GM19239 (cell line): ENCODE measurements at places on chromosomes 16 and 17.

DNA sequence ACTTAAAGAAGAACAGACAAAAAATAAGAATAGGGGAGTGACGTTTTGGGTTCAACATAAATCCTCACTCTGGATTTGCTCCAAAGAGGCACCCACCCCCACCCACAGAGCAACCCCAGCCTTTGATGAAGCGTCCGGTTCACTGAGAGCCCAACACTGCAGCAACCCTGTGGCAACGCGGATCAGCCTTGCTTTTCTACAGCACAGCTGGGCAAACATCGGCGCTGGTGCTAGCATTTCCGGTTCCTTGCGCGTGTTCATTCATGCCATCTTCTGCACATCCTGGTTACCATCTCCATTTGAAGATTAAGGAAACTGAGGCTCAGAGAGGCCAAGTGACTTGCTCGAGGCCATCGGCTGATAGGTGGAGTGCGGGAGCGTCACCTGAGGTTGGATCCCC, 8.7 kb upstream of the GINS2 start:
- DNase-seq = no peak

- DNase-seq = no peak
Observed at GRCh38 chr16:82241469-82242052, 71.5 kb upstream of the MPHOSPH6 start.

DNA sequence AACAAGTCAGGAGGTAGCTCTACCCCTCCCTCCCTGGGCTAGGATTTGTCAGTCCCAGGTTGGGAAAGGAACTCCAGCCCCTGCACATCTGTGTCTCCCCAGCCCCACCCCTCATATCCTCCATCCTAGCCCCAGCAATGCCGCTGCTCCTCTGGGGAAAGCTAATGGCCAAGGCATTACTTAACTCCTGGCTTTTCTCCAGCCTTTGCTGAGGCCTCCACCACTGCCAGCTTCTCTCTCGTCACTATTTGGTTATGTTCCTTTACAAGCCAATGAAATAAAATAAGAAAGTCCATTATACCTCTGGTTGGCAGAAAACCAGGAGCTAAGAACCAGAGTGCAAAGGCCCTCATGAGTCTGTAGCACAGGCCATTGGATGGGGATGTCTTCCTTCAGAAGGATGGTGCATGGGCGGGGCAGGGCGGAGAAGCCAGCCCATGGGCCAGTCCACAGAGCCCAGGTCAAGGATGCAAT, 171.0 kb downstream of the CCDC182 start:
- DNase-seq = no peak

- no peak for DNase-seq
Observed at GRCh38 chr17:76166906-76167305, 25.9 kb upstream of the FOXJ1 start.

DNA sequence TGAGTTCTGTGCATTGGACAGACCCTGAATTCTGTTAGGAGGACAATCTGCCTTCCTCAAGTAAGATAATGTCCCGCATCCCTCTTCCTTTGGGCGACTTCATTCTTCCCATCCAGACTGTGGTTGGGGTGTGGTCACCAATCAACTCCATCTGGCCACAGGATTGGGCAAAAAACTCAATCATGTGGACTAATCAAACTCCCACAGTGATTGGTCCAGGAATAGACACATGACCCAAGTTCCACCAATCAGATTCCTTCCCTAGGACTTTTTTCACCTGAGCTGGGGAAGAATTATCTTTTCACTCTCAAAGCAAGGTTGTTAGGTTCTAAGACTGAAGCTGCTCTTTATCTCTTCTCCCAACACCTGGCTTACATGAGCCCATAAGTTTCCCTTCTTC, 13.2 kb upstream of the NKD1 start:
- DNase-seq = no peak

GRCh38 chr16:7239547-7239946, 93.1 kb upstream of the RBFOX1 start:
- no peak for DNase-seq

DNA sequence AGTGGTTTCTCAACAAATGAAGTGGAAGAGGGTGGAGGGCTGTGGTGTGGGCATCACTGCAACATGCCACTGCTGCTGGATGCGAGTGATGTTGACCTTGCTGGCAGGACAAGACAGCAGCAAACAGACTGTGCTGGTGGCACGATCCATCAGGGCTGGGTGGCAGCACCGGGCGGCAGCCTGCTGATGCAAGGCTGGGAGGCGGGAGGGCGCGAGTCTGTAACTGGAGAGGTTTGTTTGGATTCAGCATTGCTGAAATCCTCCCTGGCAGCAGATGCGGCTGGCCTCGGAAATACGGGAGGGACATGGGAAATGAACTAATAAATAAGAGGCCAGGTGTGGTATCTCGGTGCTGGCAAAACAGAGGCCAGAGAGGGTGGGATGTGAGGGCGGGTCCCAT, 224.2 kb downstream of the ENGASE start:
- DNase-seq = no peak

- no peak for DNase-seq
Observed at GRCh38 chr17:31224366-31224765, 72.7 kb downstream of the OMG start.

GRCh38 chr17:60435244-60436167, 13.2 kb downstream of the CHCT1 start:
- DNase-seq = peak; percentile 52

GRCh38 chr17:75130632-75131277, 787 bp downstream of the NT5C start:
- DNase-seq = no peak

DNA sequence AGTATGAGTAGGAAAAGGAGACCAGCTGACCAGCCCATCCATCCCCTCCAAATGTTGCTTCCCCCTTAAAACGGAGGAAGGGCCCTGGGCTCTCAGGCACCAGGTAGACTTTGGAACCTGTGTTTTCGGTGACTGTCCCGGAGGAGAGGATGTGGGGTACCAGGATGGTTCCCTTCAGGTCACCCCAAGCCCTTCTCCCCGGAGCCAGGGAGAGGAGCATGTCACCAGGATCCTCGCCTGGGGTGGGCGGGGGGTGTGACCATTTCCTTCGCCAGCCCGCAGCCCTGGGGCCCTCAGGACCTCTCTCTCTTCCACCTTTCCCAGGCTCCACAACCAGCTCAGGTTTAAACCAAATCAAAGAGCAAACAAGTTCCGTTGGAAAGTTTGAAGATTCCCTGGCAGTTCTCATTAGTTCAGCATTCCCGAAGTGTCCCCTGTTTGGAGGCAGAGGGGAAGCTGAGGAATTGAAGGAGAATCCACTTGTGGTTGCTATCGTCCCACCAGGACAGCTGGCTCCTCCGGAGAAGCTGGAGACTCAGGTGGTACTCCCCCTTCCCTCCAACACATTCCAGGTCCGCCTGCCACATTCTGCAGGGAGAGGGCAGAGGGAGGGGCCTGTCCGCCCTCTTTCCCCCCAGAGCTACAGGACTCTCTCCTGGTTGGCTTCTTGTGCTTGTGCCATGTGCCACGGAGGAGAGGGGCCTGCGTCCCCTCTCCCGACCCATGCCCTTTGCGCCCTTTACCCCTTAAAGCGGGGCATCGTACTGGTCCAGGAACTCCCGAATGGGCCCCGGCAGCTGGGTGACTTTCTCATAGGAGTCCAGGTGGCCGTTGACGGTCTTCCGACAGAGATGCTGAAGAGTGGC, 2.0 kb downstream of the SOCS3 start:
- DNase-seq = no peak

- DNase-seq = peak; percentile 59
Observed at GRCh38 chr16:19375561-19376158, 42.0 kb upstream of the TMC5 start.

DNA sequence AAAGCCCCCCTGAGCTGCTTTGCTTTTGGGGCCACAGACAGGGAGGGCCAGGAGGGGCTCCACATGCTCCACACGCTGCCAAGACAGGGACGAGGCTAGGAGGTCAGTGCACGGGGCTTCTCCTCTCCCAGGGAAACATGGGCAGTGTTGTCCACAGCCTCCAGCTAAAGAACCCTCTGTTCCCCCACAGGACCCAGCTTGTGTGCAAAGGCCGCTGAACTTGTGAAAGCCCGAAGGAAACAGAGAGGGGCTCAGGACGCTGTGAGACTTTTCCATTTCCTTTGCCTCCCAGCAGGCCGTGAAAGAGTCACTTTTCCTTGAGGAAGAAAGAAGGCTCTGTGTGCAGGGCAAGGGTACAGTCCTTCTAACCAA, 9.7 kb downstream of the CDRT4 start:
- no peak for DNase-seq

- no peak for DNase-seq
Observed at GRCh38 chr16:73142053-73142854, 94.3 kb upstream of the ZFHX3 start.

DNA sequence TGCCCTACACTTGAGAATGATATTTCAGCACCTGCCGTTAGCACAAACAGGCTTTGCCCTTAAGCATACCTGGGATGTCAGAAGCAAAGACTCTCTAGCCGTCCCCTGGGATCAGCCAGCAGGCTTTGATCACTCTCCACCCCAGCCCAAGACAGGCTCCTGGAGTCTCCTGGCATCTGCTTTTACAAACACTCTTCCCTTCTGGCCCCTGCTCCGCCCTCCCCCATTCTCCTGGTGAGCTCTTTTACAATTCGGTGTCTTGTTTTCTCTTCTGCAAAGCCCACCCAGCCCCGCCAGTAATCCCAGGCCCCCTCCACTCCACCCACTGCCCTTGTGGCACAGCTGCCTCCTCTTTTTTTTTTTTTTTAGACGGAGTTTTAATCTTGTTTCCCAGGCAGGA, 50.4 kb downstream of the KATNIP start:
- no peak for DNase-seq

DNA sequence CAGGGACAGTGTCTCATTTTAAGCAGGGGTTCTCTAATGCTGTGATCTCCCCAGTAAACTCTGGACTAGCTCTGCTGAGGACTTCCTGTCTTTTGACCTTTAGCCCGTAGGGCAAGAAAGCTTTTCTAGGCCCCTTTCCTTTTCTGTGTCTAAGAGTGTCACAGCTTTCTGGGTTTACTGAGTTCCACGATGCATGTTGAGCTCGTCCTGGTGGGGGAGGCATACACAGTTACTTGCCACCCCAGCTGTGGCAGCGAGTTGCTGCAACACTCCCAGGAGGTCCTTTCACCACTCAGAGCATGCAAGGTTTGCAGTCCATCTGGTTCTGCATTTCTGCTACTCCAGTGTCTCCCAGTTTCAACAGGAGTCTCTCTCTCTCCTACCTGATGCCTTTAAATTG, 23.7 kb downstream of the NOD2 start:
- no peak for DNase-seq

GRCh38 chr17:17172990-17173389, 33.1 kb downstream of the PLD6 start:
- no peak for DNase-seq

GRCh38 chr17:46737326-46737725, 81.2 kb downstream of the WNT3 start:
- DNase-seq = no peak

DNA sequence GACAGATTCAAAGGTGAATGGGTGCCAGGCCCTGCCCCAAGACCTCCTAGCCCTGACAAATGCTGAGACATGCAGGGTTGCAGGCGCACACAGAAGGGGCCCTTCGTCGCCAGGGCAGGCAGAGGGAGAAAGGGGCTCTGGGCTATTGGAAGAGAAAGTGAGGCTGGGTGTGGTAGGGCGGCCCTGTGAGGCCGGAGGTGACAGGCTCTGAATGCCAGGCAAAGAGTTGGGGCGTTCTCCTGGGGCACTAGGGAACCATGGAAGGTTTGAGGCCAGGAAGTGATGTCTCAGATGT, 26.4 kb upstream of the NXPH3 start:
- no peak for DNase-seq

- DNase-seq = no peak
Observed at GRCh38 chr17:43846963-43847371, at the start of gene CD300LG. Gene CD300LG, plus strand, starts transcription at chr17:43847176. Its CDS starts 41 bp downstream, at chr17:43847217.

DNA sequence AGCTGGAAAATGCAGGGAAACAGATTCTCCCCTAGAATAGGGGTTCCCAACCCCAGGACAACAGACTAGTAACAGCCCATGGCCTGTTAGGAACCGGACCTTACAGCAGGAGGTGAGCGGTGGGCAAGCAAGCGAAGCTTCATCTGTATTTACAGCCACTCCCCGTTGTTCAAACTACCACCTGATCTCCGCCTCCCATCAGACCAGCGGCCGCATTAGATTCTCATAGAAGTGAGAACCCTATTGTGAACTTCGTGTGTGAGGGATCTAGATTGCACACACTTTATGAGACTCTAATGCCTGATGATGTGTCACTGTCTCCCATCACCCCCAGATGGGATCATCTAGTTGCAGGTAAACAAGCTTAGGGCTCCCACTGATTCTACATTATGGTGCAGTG, 3.5 kb downstream of the CD300LB start:
- no peak for DNase-seq

- DNase-seq = no peak
Observed at GRCh38 chr17:67520916-67521774, 144.1 kb downstream of the PITPNC1 start.

GRCh38 chr17:30219833-30220232, 15.7 kb downstream of the SLC6A4 start:
- no peak for DNase-seq

DNA sequence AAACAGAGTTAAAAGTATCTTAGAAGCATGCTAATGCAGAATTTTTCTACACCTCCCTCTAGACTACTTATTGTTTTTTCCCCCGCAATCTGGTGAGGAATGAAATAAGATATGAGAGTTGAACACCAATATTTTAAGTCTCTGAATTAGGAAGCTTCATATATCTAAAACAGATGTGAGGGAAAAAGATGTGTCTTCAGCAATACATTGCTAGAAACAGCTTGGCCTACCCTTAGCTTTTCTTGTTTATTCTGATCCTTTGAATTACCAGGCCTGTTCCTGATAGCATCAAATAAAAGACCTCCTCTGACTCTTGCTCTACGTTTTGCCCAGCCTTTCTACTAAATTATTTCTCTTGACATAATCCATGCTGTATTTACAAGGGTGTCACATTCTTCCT, 221.8 kb downstream of the CDH11 start:
- DNase-seq = no peak

GRCh38 chr16:370979-371514, 709 bp upstream of the MRPL28 start:
- DNase-seq = no peak

- DNase-seq = no peak
Observed at GRCh38 chr16:9647981-9648701, 534.1 kb downstream of the GRIN2A start.

- no peak for DNase-seq
Observed at GRCh38 chr16:424623-425081, 797 bp upstream of the RAB11FIP3 start.

DNA sequence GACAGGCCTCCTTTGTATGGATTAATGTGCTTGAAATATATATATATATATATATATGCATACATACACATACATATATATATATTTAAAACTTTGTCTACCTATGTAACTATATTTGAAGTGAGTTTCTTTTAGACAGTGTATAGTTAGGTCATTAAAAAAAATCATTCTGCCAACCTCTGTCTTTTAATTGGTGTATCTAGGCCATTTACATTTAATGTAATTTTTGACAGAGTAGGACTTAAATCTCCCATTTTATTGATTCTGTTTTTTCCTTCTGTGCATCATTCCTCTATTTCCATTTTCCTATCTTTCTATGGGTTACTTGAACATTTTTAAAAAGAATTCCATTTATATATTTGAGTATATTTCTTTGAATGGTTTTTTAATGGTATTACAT, 125.2 kb downstream of the IRF8 start:
- no peak for DNase-seq
